Prostate gland (tissue), 2 donors: ENCODE measurements at places on chromosomes 2 and 18. TPM values are rescaled to one million over a fixed set of nuclear protein-coding genes. Genes with fewer than 3 reads are reported as not detected.

DNA sequence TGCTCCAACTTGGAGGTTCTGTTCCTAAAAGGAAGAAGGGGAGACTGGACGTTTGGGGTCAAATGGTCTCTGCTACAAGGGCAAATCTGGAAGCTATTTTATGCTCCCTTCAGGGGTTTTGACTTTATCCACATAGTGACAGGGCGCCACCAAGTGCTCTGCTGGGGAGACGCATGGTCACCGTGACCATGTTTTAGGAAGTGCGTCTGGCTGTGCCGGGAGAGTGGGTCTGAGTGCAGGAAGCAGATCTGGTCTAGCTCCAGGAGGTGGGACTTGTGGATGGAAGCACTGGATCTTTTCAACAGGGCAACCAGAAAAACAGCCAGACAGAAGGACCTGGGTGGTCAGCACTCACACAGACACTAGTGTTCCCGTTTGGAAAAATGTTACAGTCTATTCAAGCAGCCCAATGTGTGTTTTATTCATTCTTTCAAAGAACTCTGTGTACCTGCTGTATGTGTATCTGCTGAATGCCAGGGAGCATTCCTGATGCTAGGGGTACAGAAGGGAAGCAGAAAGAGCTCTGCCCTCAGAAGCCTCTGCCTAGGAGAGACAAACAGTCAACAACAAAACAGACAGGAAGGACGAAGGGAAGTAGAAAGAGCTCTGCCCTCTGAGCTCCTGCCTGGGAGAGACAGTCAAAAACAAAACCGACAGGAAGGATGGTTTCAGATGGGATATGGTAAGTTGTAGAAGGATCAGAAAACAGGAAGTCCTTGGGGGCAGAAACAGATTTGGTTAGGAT lies 14.3 kb downstream of the IMPA2 start:
- DNase-seq: peak; percentile 65

- DNase-seq: no peak
These were observed 152.9 kb downstream of the LPIN1 start for GRCh38 chr2:11899264-11899818.

Gene IL1R2
- 11.4 TPM for total RNA-seq

DNA sequence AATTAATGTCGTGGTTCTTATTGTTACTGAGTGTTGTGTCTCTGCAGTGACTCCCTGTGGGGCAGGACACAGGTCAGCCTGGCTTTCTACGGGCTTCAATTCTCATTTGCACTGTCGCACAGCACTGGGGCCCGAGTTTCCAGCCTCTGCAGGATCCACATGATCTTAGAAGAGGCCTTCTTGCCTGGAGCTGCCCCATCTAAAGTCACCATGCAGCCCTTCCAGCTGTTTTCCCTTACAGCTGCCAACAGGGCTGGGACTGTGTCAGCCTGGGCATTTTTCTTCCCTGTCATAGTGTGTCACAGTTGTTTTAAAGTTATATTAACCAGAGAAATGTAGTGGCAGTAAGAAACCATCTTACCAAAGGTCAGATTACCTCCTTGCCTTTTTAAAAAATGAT lies 27.0 kb downstream of the FHL2 start:
- no peak for DNase-seq

GRCh38 chr2:232489516-232490220 lies 2.0 kb upstream of the ECEL1 start:
- no peak for DNase-seq

GRCh38 chr2:86035376-86035882 lies 70.3 kb downstream of the POLR1A start:
- DNase-seq: no peak
